ENCODE measurements at places on chromosomes 12 and 14.

DNA sequence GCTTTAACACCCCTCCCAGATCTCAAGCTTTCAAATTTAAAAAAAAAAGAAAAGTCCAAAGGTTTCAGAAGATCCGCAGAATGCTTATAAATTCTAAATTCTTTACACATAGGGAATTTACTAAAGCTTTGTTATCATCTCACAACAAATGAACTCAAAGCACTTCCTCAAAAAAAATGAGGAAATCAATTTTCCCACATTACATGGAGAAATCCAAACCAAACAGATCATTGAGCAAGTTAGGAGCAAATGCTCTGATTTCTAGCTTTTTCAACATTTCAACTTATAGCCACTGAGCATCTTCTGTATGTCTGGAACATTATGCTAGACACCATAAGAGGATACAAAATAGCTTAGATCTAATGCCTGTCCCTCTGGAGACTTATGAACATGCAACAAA is 161.0 kb downstream of the CEP128 start:
- DNase-seq = no peak

DNA sequence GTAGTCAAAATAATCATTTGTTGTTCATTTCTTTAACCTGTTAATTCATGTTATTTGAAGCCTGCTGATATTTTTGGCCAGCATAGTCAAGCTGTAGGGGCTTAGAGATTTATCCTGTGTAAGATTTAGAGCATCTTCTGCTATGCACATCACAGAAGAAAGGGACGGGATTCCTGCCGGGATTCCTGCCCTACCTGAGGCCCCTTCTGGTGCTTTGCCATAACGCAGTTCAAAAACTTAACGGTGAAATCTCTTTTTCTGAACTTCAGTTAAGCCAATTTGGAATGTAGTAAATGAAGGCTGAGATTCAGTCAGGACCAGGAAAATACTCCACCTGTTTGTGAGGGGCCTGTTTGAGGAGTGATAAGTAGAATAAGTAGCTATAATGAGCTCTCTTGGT is 50.7 kb upstream of the TMEM260 start:
- no peak for DNase-seq

GRCh38 chr12:55633151-55633550 is 3.5 kb upstream of the OR10P1 start:
- DNase-seq = no peak

- DNase-seq = no peak
Measured at GRCh38 chr12:97751704-97752103, 289.1 kb downstream of the RMST start.

DNA sequence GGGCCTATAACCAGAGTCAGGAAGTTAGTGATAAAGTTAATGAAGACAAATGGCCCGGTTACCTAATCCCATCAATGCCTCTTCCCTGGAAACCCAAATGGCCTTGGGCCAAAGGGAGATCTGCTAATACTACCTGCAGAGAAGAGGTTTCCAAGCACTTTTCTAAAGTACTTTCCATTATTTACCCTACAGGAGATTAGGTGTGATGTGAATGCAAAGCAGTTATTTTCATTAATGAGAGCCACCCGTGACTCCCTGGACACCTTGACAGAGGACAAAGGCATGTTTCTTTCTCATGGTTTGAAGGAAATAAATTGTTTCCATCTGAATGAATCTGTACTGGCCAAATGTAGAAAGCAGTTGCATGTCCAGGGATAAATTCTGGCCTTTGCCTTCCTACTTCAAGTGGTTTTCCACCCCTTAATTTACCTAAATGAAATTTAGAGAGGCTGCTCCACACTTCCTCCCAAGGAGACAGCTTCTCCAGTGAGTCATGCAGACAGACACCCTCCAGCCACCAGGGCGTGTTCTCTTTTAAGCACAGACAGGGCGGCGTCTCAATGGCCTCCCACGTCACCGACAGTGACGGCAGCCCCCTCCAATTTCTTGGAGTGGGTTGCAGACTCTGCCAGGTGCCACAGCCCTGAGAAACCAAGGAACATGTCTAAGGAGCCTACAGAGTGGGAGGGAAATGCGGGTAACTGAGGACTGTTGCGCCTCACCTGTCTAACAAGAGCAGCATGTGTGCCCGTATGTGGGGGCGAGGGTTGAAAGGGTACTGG is 43.9 kb upstream of the GNPNAT1 start:
- DNase-seq = peak; percentile 51

DNA sequence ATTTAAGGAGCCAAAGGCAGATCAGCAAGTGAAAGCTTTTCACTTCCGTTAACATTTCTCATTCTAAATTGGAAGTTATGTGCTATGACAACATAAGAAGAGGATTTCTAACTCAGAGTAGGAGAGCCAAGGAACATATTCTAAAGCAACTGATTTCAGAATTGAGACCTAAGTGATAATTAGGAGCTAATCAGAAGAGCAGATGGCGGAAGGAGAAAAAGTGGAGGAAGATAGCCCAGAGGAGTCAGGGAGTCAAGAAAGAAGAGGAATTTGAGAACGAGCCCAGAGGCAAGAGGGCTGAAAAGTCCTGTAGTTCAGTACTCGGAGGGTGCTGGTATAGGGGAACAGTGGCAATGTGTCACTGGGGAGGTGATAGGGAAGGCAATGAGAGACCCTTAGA is 162.4 kb downstream of the CNTN1 start:
- no peak for DNase-seq

GRCh38 chr14:100816286-100816949 is 9.5 kb upstream of the MEG3 start:
- no peak for DNase-seq

DNA sequence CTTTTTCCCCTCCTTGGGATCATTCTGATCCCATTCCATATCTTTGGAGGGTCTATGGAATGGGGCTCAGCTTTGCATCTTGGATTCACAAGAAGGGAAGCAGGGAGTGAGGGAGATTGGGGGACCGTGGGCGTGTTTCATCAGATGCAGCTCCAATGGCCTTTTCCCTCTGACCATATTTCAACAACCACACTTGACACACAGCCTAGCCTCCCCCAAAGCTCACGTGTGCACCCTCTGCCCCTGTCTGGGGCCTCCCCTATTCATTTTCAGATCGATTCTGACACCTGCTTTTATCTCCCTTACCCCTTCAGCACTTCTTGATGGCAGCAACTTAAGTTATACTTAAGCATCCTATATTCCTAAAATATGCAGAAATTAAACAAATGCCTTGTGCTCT is 126.6 kb downstream of the CHST11 start:
- no peak for DNase-seq

DNA sequence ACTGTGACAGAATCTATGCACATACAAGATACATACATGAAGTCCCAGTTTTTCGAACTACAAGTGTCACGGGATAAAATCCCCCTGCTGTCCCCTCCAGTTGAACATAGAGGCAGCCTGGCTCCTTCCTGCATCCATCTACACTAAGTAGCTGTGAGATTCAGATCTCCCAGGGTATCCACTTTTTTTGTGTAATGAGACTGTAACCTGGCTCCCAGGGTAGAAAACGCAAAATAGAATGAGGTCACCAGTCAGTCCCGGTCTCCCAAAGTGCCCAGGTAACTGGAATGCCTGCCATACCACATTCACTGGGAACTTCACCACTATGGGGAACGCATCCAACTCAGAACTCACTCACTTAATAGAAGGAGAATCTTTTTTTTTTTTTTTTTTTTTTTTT is 67.8 kb downstream of the TMCC3 start:
- no peak for DNase-seq

GRCh38 chr12:113030875-113031525 is 25.5 kb upstream of the DTX1 start:
- DNase-seq = peak; percentile 47
